IMR-90 (cell line): ENCODE measurements at places on chromosomes 1 and 21.

DNA sequence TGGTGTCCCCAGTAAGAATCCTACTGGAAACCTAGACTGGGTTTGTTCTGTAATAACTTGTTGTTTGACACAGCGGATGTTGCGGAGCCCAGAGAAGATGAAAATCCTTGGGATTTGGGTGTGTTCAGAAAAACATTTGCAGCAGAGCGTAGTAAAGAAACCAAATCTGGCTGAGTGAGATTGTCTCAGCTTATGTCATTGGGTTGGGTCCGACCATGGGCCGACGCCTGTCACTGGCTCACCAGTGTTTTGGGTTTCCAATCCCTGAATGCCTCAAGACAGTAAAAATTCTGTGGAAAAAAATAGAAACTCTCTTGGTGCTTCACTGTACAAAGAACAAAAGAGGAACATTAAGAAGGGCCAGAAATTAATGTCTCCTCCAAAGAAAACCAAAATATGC lies 146.3 kb downstream of the TPR start:
- DNase-seq = no peak

DNA sequence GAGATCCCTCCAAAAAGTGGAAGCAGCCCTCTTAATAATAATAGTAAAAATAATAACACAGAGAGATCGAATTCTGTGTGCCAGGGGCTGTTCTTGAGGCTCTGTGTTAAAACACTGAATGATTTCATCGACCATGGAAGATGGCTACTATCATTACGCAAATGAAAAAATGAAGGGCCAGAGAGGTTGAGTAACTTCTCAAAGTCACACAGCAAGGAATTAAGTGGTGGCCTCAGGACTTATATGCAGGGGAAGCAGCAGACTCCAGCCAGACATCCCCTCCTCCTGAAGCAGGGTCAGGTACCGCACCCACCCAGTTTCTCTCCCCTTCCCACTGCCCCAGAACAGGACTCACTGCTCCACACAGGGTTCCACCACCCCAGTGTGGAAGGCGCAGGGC lies 40.1 kb downstream of the SYF2 start:
- DNase-seq = no peak

DNA sequence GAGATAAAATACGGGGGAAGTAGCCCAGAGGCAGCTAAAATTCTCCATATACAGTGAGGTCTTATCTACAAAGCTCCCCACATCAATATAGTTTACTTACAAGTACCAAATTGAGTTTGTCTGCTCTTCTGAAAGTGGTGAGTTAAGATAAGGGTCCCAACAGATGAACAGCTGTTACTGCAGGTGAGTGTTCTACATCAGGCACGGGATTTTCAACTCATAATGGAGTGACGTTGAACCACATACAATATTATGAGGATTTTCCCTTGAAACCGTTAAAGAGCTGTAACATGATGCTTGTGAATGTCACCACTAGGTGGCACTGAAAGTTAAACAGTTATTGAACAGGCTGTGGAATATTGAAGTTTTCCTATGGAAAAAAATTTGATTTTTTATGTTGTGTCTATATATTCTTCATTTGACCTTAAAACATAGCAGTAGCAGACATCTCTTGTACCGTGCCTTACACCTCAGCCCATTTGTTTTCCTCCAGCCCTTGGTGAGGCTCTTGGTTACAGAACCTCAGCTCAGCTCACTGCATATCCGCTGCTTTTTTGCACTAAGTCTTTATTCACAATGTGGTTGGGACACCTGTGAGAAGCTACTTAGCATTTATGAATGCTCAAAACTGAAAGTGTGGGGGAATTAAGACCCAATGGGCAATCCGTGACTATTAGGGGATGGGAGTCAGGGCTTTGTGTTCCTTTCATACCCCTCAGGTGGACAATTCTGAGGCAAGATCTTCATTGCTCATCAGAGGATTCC lies 23.2 kb downstream of the CD1D start:
- peak; percentile 76 for DNase-seq

DNA sequence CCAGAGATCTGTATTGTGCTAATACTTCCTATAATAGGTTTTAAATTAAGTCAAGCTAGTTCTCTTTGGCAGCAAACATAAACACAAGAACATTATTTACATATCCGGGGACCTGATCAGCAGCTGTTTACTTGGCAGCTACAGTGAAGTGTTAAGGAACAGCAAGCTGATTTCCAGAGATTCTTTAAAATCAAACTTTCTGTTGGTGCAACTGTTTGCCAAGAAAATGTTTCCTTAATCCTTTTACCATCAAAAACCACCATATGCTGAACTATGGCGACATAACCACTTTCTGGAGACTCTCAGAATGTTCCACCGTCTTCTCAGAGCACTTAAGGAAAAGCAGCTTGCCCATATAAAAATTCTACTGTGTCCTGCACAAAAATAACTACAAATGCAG lies 107.0 kb upstream of the KRTAP19-8 start:
- DNase-seq = peak; percentile 1

DNA sequence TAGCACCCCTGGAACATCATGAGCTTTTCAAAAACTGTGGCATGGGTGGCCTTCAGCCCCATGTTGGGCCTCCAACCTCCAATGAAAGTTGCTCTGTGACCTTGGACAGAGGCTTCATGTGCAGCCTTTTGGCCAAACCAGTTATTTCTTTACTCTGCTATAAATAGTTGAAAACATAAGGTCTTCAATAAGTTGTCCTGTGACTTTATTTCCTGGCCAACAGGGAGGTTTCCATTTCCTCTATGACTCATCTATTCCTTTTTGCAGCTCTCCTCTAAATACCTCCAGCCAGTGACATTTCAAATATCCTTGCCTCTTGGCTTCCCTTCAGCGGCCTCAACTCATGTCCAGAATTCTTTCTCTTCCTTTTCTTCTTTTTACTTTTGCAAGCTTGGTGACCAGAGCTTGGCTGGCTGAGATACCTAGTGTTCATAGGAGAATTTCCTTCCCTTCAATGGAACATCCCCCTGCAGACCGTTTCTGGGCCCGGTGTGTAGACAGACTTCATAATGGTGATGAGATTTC lies 22.7 kb upstream of the TRIM67 start:
- peak; percentile 58 for DNase-seq

DNA sequence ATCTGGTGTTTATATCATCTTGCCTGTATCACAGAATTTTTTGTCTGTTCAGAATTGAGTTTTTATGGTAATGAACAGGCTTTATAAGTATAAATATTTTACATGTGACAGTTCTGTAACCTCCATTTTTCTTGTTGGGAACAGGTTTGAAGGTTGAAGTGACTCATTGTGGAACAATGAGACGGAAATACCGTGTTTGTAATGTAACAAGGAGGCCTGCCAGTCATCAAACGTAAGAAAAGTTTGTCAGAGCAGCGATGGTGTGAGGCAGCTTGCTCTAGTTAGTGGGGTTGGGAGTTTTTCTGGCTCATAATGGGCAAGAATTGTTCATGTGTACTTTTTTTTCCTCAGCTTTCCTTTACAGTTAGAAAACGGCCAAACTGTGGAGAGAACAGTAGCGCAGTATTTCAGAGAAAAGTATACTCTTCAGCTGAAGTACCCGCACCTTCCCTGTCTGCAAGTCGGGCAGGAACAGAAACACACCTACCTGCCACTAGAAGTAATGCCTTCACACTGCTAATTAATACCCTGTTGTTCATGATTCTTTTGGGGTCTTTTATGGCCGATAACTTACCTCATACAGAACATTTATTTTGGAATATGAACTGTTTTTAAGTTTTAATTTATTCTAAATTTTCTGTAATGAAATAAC lies 75.2 kb upstream of the TEKT2 start:
- DNase-seq = peak; percentile 74

DNA sequence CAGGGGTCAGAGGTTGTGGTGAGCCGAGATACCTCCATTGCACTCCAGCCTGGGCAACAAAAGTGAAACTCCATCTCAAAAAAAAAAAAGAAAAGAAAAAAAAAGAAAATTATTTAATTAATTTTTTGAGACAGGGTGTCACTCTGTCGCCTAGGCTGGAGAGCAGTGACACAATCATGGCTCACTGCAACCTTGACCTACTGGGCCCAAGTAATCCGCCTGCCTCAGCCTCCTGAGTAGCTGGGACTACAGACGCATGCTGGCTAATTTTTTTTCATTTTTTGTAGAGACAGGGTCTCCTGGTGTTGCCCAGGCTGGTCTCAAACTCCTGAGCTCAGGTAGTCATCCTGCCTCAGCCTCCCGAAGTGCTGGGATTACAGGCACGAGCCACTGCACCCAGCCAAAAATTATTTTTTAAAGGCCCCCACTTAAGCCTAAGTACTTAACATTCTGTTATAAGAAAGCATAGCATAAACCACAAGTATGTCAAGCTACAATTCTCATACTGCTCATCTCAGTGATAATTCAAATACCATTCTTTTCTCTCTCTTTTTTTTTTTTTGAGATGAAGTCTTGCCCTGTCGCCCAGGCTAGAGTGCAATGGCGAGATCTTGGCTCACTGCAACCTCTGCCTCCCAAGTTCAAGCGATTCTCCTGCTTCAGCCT lies 19.9 kb downstream of the NUCKS1 start:
- peak; percentile 26 for DNase-seq

DNA sequence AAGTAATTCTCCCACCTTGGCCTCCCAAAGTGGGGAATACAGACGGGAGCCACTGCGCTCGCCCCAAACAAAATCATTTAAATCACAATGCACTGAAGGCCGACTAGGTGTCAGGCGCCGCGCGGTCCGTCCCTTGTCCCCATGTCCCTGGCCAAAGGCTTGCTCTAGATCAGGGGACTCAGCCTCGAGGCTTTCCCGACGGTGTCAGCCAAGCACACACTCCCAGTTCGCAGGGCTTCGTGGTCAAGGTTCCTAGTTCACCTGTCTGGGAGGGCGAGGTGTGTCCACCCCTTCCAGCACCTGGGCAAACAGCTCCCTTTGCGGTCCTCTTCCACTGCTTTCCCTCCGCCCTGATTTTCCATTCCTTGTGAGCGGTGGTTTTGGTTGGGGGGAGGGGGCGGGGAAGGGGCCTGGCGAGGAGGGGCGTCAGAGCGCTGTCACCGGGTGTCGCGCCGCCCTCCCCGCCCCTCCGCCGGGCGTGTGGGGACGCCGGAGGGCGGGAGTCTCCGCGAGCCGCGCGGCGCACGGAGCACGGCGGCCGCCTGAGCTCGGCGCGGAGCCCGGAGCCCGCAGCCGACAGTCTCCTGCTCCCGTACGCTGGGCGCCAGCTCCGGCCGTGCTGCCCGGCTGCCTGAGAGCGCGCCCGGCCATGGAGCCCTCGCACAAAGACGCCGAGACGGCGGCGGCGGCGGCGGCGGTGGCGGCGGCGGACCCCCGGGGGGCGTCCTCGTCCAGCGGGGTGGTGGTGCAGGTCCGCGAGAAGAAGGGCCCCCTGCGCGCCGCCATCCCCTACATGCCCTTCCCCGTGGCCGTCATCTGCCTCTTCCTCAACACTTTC lies at the start of gene STUM:
Gene STUM (plus strand): TSS at position 509 of the 838 bp plus-strand sequence. CDS start 141 bp downstream, at position 650.
- DNase-seq = peak; percentile 9

DNA sequence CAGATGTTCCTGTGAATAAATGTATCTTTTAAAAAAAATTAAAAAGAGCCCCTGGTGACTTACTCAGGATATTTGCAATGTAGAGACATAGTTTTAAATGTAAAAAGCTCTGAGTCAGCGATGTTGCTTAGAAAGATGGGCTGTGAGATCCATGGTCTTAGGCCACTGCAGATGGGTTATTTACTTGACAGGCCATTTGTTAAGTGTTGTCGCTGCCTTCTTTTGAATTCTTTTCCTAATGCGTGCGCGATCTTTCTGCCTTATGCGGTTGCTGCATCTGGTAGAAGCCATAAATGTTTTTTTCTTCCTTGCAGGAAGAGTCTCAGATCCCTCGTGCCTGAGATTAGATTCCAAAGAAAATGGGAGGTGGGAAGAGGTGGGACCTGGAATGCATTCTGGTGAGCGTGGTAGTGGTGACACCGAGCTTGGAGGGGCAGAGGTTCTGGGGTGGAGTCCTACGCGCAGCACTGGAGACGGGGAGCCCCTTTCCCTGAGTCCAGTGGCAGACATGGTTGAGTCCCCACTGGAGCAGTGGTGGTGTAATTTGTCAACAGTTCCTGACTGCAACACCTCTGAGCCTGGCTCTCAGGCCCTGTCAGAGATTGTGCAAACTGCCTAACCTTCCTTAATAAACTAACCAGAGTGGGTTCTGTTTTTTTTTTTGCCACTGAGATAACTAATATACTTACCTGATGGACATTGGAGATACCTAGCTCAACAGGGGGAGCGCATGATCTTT lies 197.2 kb downstream of the HHAT start:
- DNase-seq = peak; percentile 46

- DNase-seq = no peak
Observed at GRCh38 chr1:42504535-42505128, 41.5 kb downstream of the CCDC30 start.

GRCh38 chr1:91672601-91673161 lies 172.0 kb downstream of the CDC7 start:
- DNase-seq = no peak

DNA sequence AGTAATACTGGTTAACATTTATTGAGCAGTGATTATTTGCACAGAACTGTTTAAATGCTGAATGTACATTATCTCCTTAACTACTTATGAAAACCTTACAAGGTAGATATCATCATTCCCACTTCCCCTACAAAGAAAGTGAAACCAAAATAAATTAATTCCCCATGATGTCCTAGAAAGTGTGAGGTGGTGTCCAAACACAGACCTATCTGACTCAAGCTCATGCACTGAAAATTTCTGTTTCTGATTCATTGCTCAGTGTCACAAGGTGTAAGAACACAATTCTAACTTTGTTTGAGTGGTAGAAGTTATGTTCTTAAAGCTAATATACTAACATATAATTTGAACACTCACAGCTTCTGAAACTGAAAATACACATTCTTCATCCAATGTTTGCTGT lies 178.7 kb downstream of the MRPL39 start:
- DNase-seq = peak; percentile 5

DNA sequence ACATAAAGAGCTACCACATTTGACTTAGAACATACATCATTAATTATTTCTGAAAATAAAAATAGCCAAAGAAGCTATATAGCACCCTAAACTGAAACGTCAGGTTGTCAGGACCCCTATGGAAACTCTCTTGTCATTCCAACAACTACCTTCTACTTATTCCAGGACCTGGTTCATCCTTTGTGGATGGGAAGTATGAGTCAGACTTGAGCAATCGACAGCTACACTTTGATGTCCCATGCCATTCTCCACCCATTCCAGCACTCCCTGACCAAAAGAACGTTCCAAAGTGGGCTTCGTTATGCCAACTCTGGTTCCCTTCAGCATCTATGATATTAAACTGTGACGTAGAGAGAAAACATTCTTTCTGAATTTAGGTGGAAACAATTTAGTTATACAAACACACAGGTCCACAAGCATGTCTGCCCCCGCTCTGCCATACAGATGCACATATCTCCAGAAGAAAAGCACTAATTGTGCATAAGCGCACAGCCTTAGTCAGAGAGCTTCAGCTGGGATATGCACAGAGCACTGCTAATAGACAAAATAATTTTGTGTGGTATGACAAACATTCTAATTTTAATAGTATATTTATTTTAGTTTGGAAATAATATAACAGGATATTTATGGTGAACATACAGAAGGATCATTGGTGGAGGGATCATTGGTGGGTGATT lies 723.1 kb upstream of the B3GALT2 start:
- no peak for DNase-seq

GRCh38 chr1:220717800-220718640 lies 27.9 kb downstream of the C1orf115 start:
- no peak for DNase-seq

GRCh38 chr21:38488640-38489270 lies 9.5 kb downstream of the ERG start:
- DNase-seq = no peak
